Activated CD4-positive, alpha-beta T cell treated with anti-CD3 and anti-CD28 coated beads, Interleukin-2, amount 10 ng/mL, durations not matched to agents 7 days and 5 days (primary cell): ENCODE measurements at places on chromosomes 7 and 10.

GRCh38 chr10:110725801-110726630 is 81.9 kb downstream of the RBM20 start:
- no peak for DNase-seq

GRCh38 chr10:46270086-46270811 is 16.5 kb upstream of the ANTXRL start:
- no peak for DNase-seq

- DNase-seq, result no peak
Measured at GRCh38 chr10:92993699-92994272, 66.8 kb upstream of the CYP26C1 start.

DNA sequence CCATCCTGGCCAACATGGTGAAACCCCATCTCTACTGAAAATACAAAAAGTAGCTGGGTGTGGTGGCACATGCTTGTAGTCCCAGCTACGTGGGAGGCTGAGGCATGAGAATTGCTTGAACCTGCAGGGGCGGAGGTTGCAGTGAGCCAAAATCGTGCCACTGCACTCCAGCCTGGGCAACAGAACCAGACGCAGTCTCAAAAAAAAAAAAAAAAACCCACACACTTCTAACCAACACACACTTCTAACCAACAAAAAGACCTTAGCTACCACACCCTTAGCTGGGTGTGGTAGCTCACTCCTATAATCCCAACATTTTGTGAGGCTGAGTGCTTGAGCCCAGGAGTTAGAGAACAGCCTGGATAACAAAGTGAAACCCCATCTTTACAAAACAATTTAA is 33.9 kb upstream of the SPOCK2 start:
- DNase-seq, result peak; percentile 24

DNA sequence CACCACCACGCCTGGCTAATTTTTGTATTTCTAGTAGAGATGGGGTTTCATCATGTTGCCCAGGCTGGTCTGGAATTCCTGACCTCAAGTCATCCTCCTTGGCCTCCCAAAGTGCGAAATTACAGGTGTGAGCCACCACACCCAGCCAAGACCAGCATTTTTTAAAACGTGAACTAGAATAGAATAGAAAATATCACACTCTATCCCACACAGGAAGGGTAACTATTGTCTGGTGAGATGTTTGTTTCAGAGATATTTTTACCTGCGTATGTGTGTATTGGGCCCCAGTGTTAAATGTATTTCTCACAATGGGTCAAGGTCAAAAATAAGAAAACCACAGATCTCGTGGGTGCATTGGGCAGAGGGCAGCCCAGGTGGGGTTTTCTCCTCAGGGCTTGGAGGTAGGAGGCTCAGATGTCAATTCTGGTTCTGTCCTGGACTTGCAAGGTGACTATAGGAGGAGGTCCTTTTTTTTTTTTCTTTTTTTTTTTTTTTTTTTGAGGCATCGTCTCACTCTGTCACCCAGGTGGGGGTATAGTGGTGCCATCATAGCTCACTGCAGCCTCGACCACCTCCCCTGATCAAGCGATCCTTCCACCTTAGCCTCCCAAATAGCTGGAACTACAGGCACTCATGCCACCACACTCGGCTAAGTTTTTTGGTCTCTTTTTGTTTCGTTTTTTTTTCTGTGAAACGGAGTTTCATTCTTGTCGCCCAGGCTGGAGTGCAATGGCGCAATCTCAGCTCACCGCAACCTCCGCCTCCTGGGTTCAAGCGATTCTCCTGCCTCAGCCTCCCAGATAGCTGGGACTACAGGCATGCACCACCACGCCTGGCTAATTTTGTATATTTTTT is 19.0 kb downstream of the SH2B2 start:
- DNase-seq, result no peak

GRCh38 chr10:131898061-131898460 is 2.7 kb upstream of the PPP2R2D start:
- DNase-seq, result no peak

- no peak for DNase-seq
Measured at GRCh38 chr10:52257692-52258075, 56.4 kb upstream of the DKK1 start.

DNA sequence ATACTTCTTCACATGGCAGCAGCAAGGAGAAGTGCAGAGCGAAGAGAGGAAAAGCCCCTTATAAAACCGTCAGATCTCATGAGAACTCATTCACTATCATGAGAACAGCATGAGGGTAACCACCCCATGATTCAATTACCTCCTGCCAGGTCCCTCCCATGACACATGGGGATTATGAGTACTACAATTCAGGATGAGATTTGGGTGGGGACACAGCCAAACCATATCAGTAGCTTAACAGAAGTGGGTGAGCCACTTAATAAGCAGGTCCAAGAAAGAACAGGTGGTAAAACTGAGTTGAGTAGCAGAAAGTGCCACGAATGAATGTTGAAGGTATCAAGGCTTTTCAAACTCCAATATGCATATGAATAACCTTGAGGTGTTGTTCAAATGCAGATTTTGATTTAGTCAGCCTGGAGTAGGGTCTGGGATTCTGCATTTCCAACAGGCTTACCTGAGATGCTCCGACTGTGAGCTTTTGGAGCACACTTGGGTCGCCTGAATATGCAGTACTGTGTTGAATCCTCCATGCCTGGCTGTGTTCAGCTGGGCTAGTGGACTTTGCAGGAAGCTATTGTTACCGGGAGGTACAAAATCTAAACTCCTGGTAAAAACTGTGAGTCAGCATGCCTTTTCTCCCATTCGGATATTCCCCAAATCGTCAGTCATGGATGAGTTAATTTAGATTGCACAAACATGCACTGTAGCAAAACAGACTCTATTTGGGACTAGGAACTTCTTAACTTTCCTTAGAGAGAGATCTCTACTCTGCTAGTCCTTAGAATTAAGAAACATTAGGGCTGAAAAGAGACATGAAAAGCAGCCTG is 69.0 kb upstream of the PRKCQ start:
- no peak for DNase-seq

- DNase-seq, result no peak
Measured at GRCh38 chr7:33472348-33473025, 343.1 kb downstream of the BBS9 start.

DNA sequence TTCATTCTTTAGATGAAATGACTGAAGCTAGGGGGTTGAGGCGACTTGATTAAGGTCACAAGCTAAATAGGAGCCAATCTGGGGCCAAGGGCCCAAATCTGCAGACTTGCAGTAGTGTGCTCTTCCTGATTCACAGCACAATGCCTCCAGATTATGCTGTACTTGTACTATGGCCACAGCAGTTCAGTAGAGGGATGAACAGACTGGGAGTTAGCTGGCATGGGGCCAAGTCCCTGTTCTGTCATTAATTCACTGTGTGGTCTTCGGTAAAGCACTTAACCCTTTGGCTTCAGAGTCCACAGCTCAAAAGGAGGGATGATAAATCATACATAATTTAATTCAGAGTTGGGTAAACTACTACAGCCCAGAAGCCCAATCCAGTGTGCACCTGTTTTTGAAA is 196.8 kb downstream of the XPNPEP1 start:
- DNase-seq, result no peak

DNA sequence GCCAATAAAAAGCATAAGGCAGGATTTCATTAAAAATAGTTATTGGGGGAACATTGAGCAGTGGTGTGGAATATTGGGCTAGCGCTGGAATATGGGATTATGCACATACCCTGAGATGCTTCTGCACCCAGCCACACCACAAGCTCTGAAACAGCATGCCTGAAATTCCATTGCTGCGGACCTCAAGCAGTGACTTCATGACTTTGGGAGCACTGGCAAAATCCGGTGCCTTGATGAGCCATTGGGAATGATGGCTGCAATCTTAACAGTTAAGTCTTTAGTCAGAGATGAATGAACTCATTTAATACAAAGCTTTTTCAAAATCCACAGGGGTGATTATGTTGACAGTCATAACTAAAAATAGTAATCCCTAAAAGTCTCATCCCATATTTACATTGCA is 274.7 kb upstream of the MTPN start:
- DNase-seq, result no peak

DNA sequence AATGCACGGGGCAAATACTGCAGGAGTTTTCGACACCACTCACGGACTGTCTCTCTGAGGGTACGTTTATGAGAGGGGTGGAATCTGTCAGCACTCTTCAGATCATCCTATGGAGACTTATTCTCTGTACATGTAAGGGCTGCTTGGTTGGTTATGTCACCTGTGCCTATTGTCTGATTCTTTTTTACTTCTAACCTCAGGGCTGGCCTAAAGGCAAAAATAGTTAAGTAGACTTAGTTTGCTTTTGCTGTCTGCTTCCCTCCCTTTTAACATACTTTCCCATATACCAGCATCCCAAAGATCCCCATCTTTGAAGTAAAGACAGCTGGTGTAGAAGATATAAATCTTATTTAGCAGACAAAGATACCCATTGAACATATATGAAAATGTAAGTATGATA is 105.9 kb downstream of the PRKG1 start:
- no peak for DNase-seq

GRCh38 chr7:55105952-55106351 is 87.1 kb downstream of the EGFR start:
- no peak for DNase-seq

GRCh38 chr7:116786791-116787443 is 75.5 kb upstream of the CAPZA2 start:
- peak; percentile 14 for DNase-seq
